ENCODE measurements at places on chromosomes 2 and 18.

DNA sequence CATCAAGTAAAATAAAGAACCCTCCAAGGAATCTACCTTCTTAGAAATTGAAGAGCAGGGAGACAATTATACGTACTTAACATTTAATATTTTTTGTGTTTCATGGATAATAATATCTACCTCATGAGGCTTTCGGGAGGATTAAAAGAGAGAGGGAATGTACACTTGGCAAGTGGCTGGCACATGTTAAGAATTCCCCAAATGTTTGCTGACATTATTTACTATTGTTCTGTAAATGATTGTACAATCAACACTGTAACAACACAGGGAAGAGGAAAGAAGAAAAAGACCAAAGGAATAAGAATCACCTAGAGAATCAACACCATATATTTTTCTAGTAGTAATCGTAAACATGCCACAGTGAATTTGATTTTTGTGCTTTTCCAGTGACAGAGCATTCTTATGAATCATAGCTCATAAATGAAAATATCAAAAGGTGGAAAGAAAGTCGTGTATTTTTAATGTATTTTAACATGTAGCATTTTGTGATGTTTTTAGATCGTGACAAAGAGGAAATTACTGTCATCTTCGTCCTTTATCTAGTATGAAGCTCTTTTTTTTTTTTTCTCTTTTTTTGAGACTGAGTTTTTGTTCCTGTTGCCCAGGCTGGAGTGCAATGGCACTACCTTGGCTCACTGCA, 67.3 kb downstream of the B3GNT2 start:
- DNase-seq, result no peak

DNA sequence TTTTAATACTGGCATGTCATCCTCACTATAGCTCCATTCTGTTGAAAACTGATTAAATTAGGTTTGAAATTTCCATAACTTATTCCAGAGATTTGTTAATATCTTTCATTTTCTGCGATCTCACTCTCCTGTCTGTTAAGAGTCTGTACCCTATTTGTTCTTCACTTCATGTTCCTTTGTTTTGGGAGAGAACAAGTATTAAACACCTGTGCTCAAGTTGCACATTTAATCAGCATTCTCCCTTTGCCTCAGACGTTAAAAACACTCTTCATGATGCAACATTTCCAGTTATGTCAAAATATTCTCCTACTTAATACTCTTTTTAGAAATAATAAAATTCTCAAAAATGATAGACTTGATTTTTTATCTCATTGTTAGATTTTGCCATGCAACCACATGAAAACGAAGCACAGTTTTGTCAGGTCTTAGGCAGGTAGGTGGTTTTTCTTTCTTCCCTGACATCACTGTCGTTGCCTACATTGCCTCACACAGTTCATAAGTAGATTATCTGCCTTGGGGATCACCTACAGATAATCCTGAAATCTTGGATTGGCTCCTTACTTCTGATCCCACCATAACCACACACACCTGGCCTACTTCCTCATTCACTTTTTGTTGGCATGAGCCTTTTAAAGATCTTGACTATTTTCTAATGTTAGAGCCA, 109.9 kb downstream of the GAREM1 start:
- no peak for DNase-seq

GRCh38 chr18:2641638-2642037, 13.9 kb upstream of the SMCHD1 start:
- DNase-seq, result no peak

DNA sequence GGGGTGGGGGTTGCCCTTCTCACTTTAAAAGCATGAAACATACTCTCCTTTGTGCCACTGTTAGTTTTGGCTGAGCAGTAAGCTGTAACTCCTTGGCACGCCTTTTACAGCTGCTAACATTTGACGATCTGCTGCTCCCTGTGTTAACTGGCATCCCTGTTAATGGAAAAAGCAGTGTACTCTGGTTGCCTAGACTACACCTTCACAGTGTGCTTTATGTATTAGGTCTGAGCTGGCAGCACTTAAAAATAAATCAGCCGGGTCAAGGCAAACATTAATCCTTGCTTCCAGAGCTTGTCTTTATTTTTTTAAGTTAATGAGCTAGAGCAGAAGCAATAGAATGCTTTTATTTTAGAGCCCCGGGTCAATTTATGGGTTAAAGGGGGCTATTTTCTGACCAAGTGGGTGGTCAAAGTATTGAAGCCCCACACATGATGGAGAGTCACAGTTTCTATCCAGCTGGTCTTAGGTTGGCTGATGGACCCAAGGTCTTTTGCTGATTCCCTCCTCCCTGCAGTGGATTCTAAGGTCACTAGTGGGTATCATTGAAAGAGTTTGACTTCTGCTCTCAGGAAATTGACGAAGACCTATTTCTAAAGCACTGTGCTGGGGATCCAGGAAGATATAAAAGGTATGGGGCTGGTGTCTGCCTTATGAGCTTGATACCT, 54.5 kb downstream of the CFAP221 start:
- DNase-seq, result no peak

- no peak for DNase-seq
These were observed 53.8 kb downstream of the COX7A2L start for GRCh38 chr2:42307180-42307579.

GRCh38 chr2:30206461-30207430, 24.6 kb upstream of the LBH start:
- DNase-seq, result no peak

GRCh38 chr2:198312596-198313483, 508.4 kb downstream of the PLCL1 start:
- no peak for DNase-seq

- DNase-seq, result no peak
These were observed 504.3 kb downstream of the DCC start for GRCh38 chr18:52844323-52844722.

GRCh38 chr18:55419132-55419946, 168.7 kb downstream of the TCF4 start:
- no peak for DNase-seq

- DNase-seq, result no peak
These were observed 33.1 kb upstream of the ZNF532 start for GRCh38 chr18:58831606-58832005.

DNA sequence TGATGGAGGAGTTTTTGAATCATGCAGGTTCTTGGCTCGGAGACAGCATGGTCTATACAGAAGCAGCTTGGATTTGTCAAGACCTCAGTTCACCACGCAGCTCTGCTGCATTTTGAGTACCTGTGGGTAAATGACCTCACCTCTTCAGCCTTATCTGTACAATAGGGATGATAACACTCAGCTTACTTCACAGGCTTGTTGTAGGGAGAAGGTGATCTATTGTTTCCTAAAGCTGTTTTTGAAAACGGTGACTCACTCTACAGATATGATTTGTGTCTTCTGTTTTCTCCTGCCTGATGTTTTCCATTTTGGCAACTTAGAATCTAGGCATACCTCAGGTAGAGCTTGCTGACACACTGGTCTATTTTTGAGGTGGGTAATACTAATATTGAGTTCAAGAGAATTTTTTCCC, 80.3 kb downstream of the FMNL2 start:
- no peak for DNase-seq

- no peak for DNase-seq
These were observed 603.6 kb downstream of the CPS1 start for GRCh38 chr2:211159972-211160371.

GRCh38 chr2:210792000-210792399, 235.6 kb downstream of the CPS1 start:
- DNase-seq, result no peak

DNA sequence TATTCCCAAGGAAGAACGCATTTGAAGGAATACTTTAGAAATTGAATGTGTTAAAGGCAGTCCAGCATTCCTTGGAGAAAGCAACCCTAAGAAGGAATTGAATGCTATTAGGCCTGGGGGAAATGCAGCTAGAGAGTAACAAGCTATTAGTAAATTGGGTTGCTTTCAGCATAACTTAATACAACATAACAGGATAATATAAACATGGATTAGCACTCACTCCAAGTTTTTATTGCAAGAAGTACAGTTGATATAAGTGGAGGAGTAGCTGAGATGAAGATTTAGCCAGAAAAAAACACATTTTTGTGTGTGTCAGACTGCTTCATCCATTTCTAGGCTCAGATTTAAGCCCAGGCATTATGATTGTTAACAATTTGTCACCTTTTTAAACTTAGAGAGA, 314.6 kb downstream of the MEIS1 start:
- no peak for DNase-seq

All from RKO (cell line).